GM23248 (cell line): ENCODE measurements at places on chromosomes 16 and 17. TPM values are rescaled to one million over a fixed set of nuclear protein-coding genes. Genes with fewer than 3 reads are reported as not detected.

DNA sequence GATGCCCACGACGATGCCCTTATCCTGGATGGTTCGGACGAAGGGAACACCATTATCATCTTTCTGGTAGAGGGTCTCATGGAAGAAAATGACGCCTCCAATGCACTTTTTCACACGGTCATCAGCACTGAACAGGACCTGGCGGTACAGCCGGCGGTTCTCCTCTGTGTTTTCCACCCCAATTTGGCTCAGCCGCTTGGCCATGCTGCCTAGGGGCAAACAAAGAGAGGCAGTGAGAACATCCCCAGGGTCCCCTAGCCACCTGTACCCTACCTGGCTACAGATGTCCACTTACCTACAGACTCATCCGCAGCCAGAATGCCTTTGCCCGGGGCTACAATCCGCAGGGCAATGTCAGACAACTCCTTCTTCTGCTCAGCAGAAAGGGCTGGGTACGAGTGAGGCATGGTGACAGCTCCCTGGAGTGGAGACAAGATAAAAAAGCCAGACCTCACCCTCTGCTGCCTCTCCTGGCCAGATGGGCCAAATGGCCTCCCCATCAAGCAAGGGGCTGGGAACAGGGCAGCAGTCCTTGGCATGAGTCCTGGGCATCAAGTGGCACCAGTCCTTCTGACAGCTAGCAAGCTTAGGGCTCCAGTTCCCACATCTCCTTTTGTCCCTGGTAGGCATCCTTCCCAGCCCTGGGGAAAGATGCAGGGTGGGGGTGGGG lies 1.4 kb downstream of the ALDOC start:
- no peak overlapping the region for H3K27ac ChIP-seq
- H3K36me3 ChIP-seq, result no peaks in the 10 kb centered on the region
- H3K4me1 ChIP-seq, result peaks cover 6% of the 10 kb centered on the region; the same call in 1 of the 2 replicates
- no peaks in the 10 kb centered on the region for H3K27me3 ChIP-seq
- H3K4me3 ChIP-seq, result no peak overlapping the region

DNA sequence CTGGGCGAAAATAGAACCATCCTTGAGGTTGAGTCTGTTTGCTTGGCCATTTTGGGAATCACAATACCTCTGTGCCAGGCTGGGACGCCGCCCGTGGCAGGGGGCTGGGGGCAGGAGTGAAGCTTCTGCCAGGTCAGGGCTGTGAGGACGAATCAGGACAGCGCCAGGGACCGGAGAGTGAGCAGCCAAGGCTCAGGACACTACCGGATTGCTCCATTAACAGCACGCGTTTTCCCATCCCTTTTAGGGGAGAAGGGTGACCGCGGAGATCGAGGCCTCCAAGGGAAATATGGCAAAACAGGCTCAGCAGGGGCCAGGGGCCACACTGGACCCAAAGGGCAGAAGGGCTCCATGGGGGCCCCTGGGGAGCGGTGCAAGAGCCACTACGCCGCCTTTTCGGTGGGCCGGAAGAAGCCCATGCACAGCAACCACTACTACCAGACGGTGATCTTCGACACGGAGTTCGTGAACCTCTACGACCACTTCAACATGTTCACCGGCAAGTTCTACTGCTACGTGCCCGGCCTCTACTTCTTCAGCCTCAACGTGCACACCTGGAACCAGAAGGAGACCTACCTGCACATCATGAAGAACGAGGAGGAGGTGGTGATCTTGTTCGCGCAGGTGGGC lies 23.4 kb downstream of the C1QTNF1 start:
- no peaks in the 10 kb centered on the region for H3K27me3 ChIP-seq
- H3K4me3 ChIP-seq, result no peak overlapping the region
- H3K36me3 ChIP-seq, result no peaks in the 10 kb centered on the region
- DNase-seq, result no peak
- H3K27ac ChIP-seq, result no peak overlapping the region
- H3K4me1 ChIP-seq, result no peaks in the 10 kb centered on the region

DNA sequence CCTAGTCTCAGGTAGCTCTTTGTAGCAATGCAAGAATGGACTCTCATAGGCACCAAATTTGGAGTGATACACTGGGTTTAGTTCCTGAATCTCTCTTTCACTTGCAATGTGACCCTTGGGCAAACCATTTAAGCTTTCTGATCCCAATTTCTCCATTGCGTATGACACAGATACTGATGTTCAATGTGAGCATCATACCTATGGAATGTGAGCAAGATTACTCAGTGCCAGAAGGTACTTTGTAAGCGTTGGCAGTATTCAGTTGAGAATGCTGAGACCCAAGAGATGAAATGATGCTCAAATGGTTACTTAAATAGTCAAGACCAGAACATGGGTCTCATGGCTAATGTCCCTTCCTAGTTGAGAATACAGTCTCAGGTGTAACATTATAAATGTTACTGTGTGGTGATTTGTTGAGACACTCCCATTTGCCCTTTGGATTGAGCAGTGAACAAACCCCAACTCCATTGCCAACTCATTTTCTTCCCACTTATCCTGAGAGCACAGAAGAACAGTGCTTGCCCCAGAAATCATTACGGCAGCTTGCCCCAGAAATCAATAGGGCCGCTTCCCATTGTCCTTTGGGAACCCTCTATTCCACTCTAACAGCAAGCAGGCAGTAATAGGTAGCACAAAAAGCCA lies 134.1 kb downstream of the SOX9 start:
- no peak overlapping the region for H3K4me3 ChIP-seq
- no peaks in the 10 kb centered on the region; the same call in none of the 2 replicates for H3K27me3 ChIP-seq
- no peaks in the 10 kb centered on the region for H3K4me1 ChIP-seq
- no peaks in the 10 kb centered on the region for H3K36me3 ChIP-seq
- DNase-seq, result peak; percentile 14

- H3K27ac ChIP-seq, result no peak overlapping the region
- no peaks in the 10 kb centered on the region for H3K4me1 ChIP-seq
- H3K27me3 ChIP-seq, result peaks cover 27% of the 10 kb centered on the region
- no peak overlapping the region for H3K4me3 ChIP-seq
Observed at GRCh38 chr16:57409065-57409464, 4.5 kb downstream of the CCL17 start.

DNA sequence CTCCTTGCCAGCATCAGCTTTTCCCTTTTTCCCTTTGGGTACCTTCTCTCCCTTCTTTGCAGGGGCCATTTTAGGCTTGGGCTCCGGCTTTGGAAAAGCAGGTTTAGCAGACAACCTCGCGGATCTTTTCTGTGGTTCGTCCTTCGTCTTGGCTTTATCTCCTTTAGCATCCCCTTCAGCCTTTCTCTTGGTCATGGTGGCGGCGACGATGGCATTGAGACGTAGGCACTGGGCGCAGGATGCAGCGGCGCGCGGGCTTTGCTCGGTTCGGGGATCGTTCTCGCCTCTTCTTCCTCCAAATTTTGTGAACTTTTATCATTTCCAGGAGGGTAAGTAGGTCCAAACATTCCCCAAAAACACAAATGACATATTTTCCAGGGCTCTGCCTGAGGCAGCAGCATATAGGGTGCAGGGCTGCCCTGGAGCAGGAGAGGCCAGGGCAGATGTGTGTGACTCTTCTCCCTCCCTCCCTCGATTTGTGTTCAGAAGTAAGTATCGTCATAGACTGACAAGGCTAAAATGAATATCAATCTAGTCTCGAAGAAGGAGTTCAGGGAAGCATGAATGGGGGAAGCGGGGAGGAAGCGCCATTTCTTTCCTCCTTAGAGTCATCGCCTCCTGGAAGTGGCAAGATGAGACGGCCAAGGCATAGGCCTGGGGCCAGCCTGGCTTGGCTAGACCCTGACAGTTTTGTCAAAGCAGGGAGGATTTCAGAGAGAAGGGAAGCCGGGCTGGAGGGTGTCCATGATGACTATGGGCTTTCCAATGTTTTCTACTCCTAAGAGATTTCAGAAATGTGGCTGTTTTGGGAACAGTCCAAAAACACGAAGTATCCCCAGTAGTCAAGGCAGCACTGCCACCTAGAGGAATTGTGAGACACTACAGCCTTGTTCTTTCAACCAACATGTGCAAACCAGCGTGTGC lies 13.2 kb downstream of the CHCT1 start:
- peak; percentile 91 for DNase-seq
- peaks cover 9% of the 10 kb centered on the region for H3K4me1 ChIP-seq
- peak overlapping the region; percentile 61 for H3K4me3 ChIP-seq
- peak overlapping the region; percentile 78 for H3K27ac ChIP-seq
- no peaks in the 10 kb centered on the region for H3K27me3 ChIP-seq

Gene ZNF423
- total RNA-seq, result 0.13 and 0.43 TPM in 2 replicates

Gene STX1B
- total RNA-seq, result 2.0 and 2.3 TPM in 2 replicates

Gene IKZF3
- not detected in 2 replicates for total RNA-seq
